ENCODE measurements at places on chromosomes 1 and 21. TPM values are rescaled to one million over a fixed set of nuclear protein-coding genes. Genes with fewer than 3 reads are reported as not detected.

DNA sequence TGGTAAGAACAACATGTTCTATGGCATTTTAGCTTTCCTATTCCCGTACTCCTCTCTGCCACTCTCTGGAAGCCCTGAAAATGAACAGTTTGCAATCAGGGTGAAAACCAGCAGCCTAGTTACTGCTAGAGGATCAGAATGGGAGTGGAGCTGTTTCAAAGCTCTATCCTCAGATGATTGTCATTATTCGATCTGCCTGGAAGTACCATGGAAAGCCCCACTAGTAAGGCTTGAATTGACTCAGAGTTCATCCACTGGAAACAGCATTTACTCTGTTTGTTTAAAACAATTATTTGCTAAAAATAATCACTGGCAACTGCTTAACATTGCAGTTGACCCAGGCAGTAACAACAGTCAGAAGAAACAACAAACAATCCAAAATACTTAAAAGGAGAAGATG is 91.2 kb downstream of the USH2A start:
- DNase-seq, result no peak

- DNase-seq, result no peak
Measured at GRCh38 chr1:21541835-21542234, 32.6 kb downstream of the ALPL start.

- DNase-seq, result no peak
Measured at GRCh38 chr1:56028244-56028643, 551.1 kb downstream of the PLPP3 start.

DNA sequence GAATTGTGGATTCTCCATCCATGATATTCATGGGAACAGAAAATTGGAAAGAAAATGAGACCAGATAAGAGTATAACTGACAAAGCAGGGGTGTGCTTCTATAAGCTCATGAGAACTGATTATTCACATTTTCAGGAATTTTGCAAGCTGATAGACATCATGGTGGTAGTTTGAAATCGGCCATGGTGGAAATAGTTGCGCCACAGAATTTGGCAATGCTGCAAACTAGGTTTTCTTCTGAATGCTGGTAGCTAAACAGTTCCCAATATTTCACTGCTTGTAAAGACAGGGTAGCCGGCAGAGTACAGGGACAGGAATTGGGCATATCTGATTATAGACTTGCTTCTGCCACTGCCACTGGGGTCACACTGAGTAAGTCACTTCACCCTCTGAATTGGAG is 151.1 kb downstream of the PLXNA2 start:
- no peak for DNase-seq

DNA sequence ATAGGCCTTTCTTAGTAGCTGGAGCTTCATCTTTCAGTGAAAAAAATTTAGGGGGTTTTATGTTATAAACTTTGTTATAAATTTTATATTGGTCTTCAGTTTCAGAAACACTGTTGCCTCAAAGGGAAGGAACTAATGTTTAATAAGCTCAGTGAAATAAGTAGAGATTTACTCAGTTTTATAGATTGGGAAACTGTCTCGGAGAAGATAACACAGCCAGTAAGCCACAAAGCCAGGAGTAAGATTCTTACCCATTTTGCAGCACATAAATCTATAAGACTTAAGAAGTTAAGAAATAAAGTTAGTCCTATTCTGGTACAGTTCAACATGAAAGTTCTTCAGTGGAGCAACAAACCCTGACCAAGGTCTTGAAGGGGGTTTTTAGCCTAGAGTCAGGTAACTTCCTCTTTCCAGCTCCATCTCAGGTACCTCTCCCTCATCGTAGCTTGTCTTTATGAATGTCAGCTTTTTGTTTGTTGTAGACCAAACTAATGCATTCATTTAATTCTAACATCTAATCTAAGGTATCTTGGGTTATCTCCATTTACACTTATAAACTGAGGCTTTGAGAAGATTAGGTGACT is 3.3 kb downstream of the KPNA6 start:
- DNase-seq, result no peak

- no peak for DNase-seq
Measured at GRCh38 chr1:185444676-185445075, 127.6 kb upstream of the IVNS1ABP start.

- no peak for DNase-seq
Measured at GRCh38 chr1:160675641-160676410, 29.0 kb upstream of the SLAMF1 start.

DNA sequence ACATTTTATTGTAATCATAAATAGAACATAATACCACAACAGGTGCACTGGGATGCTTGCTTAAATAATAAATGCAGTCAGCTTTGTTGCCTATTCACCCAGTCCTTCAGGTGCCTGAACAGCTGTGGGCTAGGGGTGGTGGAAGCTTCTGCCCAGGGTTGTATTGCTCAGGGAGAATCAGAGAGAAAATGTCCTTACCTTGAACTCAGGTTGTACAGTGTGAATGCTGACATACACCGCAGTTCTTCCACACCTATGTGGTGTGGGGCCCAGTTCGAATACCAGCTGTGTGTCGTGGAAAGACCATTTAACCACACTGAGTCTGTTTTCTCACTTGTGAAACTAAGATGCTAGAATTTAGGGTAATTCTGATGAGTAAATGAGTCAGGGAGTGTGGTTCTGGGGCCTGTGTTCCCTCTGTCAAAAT is 115.7 kb upstream of the ATP1A1 start:
- no peak for DNase-seq

DNA sequence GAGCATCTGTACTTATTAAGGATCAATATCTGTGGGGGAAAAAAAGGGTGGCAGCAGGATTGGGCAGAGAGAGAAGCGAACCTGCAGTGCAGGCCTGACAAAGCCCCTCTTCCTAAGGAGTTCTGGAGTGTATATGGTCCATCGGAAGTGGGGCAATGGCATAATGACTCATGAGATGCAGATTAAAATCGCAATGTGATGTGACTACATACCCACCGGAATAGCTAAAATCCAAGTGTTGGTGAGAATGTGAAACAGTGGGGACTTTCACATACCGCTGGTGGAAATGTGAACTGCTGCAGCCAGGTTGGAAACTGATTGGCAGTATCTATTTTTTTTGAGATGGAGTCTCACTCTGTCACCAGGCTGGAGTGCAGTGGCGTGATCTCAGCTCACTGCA is 8.2 kb upstream of the CREG1 start:
- no peak for DNase-seq

GRCh38 chr21:40454057-40454456 is 392.9 kb downstream of the DSCAM start:
- no peak for DNase-seq

DNA sequence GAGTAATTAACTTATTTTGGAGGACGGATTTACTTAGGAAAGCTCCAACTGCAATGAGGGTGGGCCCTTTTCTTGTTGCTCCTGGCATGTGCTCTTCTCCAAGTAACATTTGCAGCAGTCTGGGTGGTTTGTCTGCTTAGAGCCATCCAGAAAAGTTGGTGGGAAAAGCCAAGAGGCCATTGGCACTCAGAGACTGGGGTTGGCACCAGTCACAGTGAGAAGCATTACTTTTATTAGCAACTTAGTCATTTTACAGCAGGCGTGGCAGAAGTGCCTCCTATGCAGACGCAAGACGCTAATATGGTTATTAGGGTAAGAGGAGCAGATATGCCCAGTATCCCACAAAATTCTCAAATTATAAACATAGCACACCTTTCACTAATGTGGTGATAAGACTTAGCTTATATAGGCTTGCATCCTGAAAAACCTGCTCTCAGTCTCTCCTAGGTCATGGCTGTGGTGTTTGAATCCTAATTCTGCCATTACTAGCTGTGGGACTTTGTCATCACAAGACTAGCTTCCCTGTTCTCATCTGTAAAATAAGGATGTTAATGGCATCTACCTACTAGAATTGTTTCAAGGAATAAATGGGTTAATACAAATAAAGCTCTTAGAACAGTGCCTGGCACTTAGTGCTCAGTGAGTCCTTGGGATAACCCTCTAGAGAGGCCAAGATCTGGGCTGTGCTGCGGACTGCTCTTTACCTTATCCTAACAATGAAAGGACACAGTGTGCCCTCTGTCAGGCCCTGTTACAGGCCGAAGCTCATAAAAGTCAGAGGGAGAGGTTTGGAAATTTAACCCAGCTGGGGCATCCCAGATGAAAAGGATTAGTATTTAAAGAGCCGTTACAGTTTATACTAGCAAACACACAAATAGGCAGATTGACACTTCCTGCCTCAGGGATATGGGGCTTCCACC is 154.6 kb downstream of the ROR1 start:
- no peak for DNase-seq

DNA sequence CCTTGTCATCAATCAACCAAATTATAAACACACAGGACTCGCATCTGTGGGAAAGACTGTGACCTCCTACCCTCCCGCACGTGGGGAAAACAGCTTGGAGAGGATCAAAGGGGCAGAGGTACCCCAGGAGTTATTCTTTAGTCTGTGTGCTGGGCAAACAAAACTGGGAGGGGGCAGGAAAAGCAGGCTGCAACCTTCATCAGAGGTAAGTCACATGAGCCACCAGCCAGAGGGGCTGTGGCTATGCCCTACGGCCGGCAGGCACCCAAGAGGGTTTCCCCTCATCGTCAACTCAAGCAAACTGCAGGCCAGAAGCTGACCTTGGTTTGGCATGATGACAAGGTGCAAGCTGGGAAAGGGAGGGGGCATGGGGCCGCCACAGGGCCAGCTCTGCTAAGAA is 12.5 kb downstream of the SMIM12 start:
- DNase-seq, result no peak

GRCh38 chr1:206082831-206083695 is 30.1 kb downstream of the RHEX start:
- DNase-seq, result no peak

DNA sequence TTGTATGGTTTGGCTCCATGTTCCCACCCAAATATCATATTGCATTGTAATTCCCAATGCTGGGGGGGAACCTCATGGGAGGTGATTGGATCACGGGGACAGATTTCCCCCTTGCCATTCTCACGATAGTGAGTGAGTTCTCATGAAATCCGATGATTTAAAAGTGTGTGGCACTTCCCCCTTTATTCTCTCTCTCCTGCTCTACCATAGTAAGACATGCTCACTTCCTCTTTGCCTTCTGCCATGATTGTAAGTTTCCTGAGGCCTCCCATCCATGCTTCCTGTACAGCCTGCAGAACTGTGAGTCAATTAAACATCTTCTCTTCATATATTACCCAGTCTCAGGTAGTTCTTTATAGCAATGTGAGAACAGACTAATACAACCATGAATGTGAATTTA is 211.6 kb upstream of the NR5A2 start:
- DNase-seq, result no peak

DNA sequence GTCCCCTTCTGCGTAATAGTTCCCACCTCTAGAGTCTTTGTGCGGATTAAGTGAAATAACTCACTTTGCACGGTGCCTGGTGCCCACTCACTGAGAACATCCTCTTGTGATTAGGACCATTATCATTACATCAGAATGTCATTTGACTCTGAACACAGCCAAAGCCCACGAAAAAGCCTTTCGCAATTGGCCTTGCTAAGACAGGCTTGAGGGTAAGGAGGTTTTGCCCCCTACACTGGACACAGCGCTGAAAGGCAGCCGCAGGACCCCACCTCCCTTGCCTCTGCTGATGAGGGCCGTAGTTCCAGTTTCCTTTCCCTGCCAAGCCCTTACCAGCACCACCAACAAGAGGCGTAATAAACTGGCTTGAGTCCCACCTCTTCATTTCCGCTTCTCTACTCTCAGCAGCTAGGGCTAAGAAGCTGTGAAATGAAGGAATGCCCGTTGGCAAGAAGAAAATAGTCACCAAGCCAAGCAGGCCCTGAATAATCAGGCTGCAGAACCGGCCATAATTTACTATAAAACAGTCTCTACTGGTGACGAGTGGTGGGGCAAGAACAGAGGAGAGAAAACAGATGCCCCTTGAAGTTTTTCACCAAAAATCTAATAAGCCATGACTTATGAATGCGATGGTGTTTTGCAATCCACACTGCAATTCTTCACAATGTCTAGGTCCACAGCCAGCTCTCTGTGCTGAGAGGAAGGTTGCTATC is 53.1 kb downstream of the SH3GLB1 start:
- DNase-seq, result no peak

Gene LGR6
- total RNA-seq, result 6.4 TPM

Gene C21orf58
- total RNA-seq, result 2.4 TPM

Gene KRTAP6-3
- total RNA-seq, result not detected

Gene TTC34
- 0.04 TPM for total RNA-seq

Gene PRAMEF26
- total RNA-seq, result not detected

Gene LMOD1
- 157 TPM for total RNA-seq
